Keratinocyte (primary cell): ENCODE measurements at places on chromosomes 13 and 19.

- H3K4me3 ChIP-seq = no peak overlapping the region
- H3K4me1 ChIP-seq = no peaks in the 10 kb centered on the region
- H3K27ac ChIP-seq = no peak overlapping the region
- no peaks in the 10 kb centered on the region for H3K27me3 ChIP-seq
Observed at GRCh38 chr19:14661372-14661924, 13.2 kb downstream of the ADGRE3 start.

- DNase-seq = peak; percentile 86
- H3K27me3 ChIP-seq = no peaks in the 10 kb centered on the region
- peak overlapping the region; percentile 39 for H3K4me3 ChIP-seq
- peaks cover 1% of the 10 kb centered on the region for H3K36me3 ChIP-seq
- H3K27ac ChIP-seq = peak overlapping the region; percentile 96
Observed at GRCh38 chr19:41223431-41224234, 4.6 kb downstream of the AXL start.

GRCh38 chr19:45863840-45864628, at the start of gene FOXA3:
Gene FOXA3 (plus strand): TSS chr19:45864326. CDS start chr19:45864457, 131 bp downstream.
- no peak within 1 kb of the TSS for H3K27ac ChIP-seq
- peak within 1 kb of the TSS; percentile 58 for H3K4me3 ChIP-seq
- DNase-seq = no peak
- peaks cover under 1% of the 10 kb centered on the region for H3K36me3 ChIP-seq
- H3K4me1 ChIP-seq = peaks cover 10% of the 10 kb centered on the region

DNA sequence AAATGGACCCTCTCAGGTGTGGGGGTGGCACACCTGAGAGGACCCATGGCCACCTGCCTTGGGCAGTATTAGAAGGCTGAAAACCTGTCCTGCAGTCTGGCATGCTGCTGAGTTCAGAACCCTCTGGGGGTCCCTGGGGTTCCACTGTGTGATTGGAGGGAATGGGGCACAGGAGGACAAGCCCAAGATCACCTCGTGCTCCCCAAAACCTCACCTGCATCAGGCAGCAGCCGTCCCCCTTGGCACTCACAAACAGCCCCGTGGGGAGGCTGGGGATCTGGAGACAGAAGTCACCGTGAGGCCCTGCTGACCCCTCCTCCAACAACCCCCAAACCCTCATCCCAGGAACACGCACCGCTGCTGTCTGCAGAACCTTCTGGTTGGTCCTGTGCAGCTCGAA, 14.5 kb downstream of the F2RL3 start:
- no peaks in the 10 kb centered on the region for H3K36me3 ChIP-seq
- no peaks in the 10 kb centered on the region for H3K27me3 ChIP-seq
- no peak for DNase-seq
- H3K27ac ChIP-seq = no peak overlapping the region
- H3K4me1 ChIP-seq = no peaks in the 10 kb centered on the region

GRCh38 chr19:51417107-51417809, at the start of gene SIGLEC10:
Gene SIGLEC10 (minus strand): TSS chr19:51417642. CDS start chr19:51417581, 61 bp downstream.
- H3K4me1 ChIP-seq = no peaks in the 10 kb centered on the region
- no peak within 1 kb of the TSS for H3K27ac ChIP-seq
- H3K27me3 ChIP-seq = no peaks in the 10 kb centered on the region
- DNase-seq = no peak
- H3K4me3 ChIP-seq = no peak within 1 kb of the TSS
- no peaks in the 10 kb centered on the region for H3K36me3 ChIP-seq

GRCh38 chr19:43950834-43951645, at the start of gene ZNF221:
Gene ZNF221 (plus strand): TSS chr19:43951228. CDS start chr19:43962727, 11,499 bp downstream.
- peak within 1 kb of the TSS; percentile 65 for H3K4me3 ChIP-seq
- H3K27me3 ChIP-seq = no peaks in the 10 kb centered on the region

GRCh38 chr13:35630551-35631275, 154.2 kb upstream of the MAB21L1 start:
- H3K27me3 ChIP-seq = no peaks in the 10 kb centered on the region
- H3K4me1 ChIP-seq = no peaks in the 10 kb centered on the region

- no peak overlapping the region for H3K27ac ChIP-seq
- H3K27me3 ChIP-seq = no peaks in the 10 kb centered on the region
- no peak for DNase-seq
- no peaks in the 10 kb centered on the region for H3K36me3 ChIP-seq
Observed at GRCh38 chr13:39910833-39911232, 255.4 kb downstream of the COG6 start.

DNA sequence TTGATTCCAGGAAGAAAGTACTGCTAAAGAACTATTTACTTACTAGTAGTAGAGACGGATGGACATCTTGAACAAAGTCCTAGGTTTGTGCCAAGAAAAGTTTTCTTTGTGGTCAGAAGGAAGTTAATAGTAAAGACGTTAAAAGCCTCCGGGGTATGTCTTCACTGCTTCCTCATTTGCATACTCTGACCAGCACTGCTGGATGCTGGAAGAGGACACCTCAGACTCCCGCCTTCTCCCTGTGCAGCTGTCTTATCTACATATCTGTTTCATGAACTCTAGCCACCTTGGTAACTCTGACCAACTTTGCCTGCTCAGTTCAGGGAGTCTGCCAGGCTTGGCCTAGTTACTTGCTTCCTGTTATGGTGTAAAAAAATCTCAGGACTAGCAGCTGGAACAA, 1109.1 kb upstream of the MIR17HG start:
- H3K4me1 ChIP-seq = no peaks in the 10 kb centered on the region
- no peak overlapping the region for H3K4me3 ChIP-seq
- H3K27me3 ChIP-seq = no peaks in the 10 kb centered on the region
- H3K36me3 ChIP-seq = no peaks in the 10 kb centered on the region
- no peak for DNase-seq
- no peak overlapping the region for H3K27ac ChIP-seq

GRCh38 chr13:67821606-67822005, 591.5 kb upstream of the PCDH9 start:
- no peaks in the 10 kb centered on the region for H3K4me1 ChIP-seq
- no peaks in the 10 kb centered on the region for H3K36me3 ChIP-seq
- no peak for DNase-seq
- H3K27me3 ChIP-seq = no peaks in the 10 kb centered on the region

- H3K27me3 ChIP-seq = no peaks in the 10 kb centered on the region
- H3K36me3 ChIP-seq = no peaks in the 10 kb centered on the region
- H3K27ac ChIP-seq = no peak overlapping the region
- H3K4me1 ChIP-seq = no peaks in the 10 kb centered on the region
- no peak overlapping the region for H3K4me3 ChIP-seq
Observed at GRCh38 chr19:16036941-16037340, 39.4 kb upstream of the TPM4 start.

DNA sequence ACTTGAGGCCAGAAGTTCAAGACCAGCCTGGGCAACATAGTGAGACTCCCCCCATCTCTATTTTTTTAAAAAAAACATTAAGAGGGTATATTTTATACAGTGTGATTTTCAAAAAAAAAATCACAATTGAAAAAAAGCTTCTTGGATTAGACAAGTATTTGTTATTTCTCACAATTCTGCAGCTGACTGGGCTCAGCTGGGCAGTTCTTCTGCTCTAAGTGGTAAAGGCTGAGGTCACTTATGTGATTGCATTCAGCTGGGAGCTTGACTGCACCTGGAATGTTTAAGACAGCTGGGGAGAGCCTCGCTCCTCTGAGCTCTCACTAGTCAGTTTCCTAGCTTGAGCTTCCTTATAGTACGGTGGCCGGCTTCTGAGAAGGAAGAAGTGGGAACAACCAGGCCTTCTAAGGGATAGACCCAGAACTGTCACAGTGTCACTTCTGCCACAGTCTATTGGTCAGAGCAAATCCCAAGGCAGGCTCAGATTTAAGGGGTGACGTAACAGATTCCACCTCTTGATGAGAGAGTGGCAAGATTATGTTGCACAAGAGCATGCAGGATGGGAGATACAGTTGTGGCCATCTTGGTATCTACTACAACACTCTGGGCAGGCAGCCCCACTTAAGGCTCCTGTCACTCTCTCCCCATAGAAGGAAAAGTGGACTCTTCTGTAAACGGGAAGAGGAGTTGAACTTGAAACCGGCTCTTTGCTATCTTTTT, 19.7 kb upstream of the IRGC start:
- H3K27me3 ChIP-seq = peaks cover 9% of the 10 kb centered on the region
- H3K27ac ChIP-seq = no peak overlapping the region
- H3K4me1 ChIP-seq = peaks cover 12% of the 10 kb centered on the region
- no peak overlapping the region for H3K4me3 ChIP-seq
- no peak for DNase-seq

DNA sequence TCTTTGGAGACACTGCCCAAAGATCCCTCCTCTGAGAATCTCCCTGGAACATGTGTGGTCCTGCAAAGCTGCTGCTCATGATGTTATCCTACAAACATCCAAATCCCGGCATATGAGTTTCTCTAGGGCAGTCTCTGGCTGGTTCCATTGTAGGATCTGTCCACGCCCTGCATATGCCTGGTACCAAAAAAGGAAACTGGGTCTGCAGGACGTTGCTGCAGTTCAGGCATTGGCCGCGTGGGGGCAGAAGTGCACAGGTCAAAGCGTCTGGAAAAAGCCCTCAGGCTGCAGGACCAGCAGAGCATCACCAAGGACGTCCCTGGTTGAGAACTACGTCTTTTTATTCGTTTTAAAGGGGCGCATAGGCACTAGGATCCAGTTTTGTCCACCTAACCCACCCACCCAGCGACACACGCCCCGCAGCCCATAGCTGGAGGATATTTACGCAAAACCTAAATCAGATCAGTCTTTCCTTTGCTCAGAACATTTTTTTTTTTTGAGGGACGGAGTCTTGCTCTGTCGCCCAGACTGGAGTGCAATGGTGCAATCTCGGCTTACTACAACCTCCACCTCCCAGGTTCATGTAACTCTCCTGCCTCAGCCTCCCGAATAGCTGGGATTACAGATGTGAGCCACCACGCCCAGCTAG, 12.9 kb upstream of the ZNF564 start:
- H3K4me3 ChIP-seq = no peak overlapping the region
- no peak overlapping the region for H3K27ac ChIP-seq
- H3K36me3 ChIP-seq = no peaks in the 10 kb centered on the region
- DNase-seq = peak; percentile 62
- H3K4me1 ChIP-seq = no peaks in the 10 kb centered on the region

DNA sequence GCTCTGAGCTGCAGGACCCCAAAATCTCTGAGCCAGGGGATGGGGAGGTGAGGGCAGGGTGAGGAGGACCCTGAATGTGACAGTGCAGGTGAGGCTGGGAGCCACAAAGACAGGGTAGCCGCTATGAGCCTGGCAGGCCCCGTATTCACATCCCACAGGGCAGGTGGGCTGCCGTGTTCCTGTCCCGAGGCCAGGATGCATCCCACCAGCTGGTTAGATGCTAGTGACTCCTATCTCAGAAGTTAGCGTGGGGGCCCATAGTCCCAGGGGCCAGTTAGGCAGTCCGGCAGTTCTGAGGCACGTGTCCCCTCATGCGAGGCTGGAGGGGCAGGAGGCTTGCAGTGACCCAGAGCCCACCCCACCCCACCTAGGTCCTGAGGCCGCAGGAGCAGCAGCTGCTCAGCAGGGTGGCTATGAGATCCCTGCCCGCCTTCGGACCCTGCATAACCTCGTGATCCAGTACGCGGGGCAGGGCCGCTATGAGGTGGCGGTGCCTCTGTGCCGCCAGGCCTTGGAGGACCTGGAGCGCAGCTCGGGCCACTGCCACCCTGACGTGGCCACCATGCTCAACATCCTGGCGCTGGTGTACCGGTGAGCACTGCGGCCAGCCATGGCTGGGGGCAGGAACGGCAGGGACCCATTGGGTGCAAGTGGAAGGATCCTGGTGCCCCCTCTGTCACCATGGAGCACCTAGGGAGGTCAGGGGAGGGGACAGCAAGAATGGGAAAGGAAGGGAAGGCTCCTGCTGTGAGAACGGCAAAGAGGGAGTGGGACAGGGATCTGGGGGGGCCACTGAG, 7.2 kb downstream of the KLC3 start:
- no peak overlapping the region for H3K27ac ChIP-seq
- no peaks in the 10 kb centered on the region for H3K27me3 ChIP-seq
- peaks cover 11% of the 10 kb centered on the region for H3K4me1 ChIP-seq
- H3K36me3 ChIP-seq = peaks cover 33% of the 10 kb centered on the region
- H3K4me3 ChIP-seq = no peak overlapping the region

DNA sequence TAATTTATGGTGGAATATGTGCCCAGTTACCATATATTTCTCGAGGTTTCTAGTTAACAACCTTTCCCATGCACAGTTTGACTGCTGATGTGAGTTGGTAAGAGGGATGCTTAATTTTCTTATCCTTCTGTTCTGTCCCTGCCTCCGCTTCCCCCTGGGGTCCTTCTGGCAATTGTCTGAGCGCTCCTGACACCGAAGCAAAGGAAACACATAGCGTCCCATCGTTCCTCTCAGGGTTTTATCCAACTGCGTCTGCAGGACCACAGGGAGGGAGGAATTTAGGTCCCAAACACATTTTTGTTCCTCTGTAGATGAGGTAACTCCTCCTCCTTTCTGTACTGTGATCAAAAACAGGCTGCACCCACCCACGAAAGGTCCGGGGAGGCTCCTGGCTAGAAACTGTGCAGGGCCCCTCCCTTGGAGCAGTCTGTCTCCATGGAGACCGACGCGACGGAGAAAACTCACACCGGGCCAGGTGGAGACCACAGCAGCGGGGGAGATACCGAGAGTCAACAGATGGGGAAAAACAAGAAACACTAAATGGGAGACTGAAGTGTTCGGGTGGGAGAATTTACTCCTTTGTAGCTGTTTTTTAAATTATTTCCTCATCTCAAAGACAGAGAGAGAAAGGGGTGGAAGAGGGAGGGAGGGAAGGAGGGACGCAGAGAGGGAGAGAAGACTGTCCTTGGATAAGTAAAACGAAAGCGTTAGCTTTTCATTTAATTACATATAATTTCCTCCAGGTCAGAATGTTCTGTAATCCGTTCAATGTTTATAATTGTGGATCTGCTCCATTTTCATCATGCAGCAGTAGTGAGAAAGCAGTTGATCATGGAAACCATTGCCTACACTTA, 191.8 kb upstream of the NBEA start:
- H3K27ac ChIP-seq = no peak overlapping the region
- DNase-seq = no peak
- no peak overlapping the region for H3K4me3 ChIP-seq
- no peaks in the 10 kb centered on the region for H3K27me3 ChIP-seq

- no peak for DNase-seq
- H3K4me3 ChIP-seq = no peak overlapping the region
- peaks cover 44% of the 10 kb centered on the region for H3K4me1 ChIP-seq
Observed at GRCh38 chr13:29925457-29926097, 75.2 kb upstream of the UBL3 start.

DNA sequence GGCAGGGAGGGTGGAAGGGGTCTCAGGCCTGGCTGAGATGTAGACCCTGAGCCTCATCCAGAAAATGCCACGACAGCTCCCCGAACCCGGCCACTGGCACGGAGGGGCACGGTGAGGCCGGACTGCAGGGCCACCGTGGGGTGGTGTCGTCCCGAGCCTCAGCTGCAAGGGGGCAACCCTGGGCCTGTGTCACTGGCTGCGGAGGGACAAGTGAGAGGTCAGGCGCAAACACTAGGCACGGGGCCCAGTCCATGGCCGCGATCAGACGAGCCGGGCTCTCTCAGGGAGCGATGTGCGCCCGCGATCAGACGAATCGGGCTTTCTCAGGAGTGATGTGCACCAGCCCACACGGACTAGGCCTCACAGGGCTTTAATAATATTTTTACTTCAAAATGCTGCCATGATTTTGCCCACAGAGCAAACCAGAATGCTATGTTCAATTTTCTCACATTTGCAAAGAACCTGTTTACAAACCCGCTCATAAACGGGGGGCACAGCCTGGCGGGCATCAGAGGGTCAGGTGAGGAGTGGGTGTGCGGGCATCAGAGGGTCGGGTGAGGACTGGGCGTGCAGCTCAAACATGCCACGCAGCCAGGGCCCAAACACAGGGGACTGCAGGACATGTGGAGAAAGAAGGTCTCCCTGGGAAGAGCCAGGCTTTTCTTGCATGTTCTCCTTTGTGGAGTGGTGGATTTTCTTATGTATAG, 42.6 kb upstream of the C13orf46 start:
- H3K4me1 ChIP-seq = peaks cover 9% of the 10 kb centered on the region

GRCh38 chr13:75873494-75873893, 237.4 kb downstream of the LMO7 start:
- no peak overlapping the region for H3K4me3 ChIP-seq
- DNase-seq = no peak
- H3K36me3 ChIP-seq = no peaks in the 10 kb centered on the region
- H3K27me3 ChIP-seq = no peaks in the 10 kb centered on the region
